ENCODE measurements at places on chromosomes 7 and 10.

GRCh38 chr7:55271069-55271626 lies 94.0 kb upstream of the LANCL2 start:
- no peak for DNase-seq

DNA sequence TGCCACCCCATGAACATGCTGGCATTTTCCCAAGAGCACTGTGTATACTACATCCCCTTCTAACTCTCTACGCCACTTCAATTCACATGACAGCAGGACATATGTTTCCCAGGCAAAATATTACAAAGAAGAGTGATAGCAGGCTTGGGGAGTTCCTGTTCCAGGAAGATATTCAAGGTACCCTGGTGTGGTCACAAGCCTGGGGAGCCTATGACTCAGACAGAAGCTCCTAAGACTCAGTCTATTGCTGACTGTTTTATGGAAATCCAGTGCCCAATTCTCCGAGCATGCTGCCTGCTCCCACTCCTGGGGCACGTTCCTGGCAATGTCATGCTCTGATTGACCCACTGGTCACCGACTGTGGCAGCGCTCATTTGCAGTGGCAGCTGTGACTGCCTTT lies 23.5 kb upstream of the ABLIM1 start:
- DNase-seq = no peak

GRCh38 chr7:75559976-75560365 lies 67.9 kb downstream of the SPDYE5 start:
- DNase-seq = no peak

GRCh38 chr7:157952050-157952667 lies 615.4 kb downstream of the DNAJB6 start:
- DNase-seq = no peak

DNA sequence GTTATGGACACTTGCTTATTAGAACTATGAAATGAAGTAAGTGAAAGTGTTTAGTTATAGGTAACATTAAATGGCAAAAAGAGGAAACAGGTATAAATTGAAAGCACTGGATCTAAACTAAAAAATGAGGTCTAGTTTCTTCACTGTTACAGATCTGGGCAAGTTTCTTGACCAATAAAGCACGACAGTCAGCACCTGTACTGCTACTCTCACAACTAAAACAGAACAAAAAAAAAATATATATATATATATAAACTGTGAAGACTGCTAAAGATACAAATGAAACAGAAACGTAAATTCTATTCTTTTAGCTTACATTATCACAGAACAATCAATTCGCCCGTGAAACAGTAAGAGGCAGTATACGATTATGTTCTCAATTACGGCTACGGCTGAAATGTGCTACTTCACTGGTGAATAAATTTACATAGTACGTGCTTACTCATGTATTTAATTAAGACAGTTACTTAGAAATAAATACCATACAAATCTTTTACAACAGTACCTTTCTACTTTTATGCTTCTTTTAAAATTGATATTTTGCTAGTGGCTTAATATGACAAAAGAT lies 4.2 kb downstream of the AHR start:
- DNase-seq = no peak

DNA sequence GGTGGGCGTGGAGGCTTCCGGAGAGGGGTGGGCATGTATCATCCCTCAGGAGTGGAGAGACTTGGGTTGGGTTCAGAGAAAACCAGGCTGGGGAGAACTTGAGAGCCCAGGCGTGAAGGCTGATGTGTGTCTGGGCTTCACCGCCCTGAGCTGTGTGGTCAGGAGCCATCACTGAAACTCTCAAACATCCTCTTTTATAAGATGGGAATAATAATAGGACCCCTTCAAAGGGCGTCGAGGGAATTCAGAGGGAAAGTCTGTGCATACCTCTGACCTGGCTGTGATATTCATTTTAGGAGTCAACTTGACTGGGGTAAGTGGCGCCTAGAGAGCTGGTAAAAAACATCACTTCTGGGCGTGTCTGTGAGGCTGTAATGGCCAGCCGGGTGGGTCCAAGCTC lies 21.1 kb upstream of the PSMG3 start:
- no peak for DNase-seq

DNA sequence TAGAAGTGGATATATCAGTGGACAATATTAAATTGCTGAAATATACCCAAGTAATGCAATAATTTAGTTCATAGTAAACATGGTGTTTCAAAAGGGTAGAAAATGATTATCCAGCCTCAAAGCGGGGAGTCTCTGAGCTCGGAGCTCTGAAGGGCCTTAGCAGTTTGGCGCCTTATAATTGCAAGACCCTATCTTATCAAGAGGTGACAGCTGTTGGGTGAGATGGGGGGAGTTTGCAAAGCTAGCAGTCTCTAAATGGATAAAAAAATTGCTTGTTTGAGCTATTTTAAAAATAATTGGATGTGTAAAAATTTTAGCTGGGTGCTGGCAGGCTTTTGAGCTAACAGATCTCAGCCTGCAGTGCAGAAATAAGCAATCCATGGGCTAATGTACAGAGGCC lies 219.2 kb downstream of the CCSER2 start:
- no peak for DNase-seq

GRCh38 chr10:25938405-25938804 lies 4.4 kb downstream of the MYO3A start:
- no peak for DNase-seq

- no peak for DNase-seq
Measured at GRCh38 chr10:47360419-47361040, 12.4 kb downstream of the RBP3 start.

- no peak for DNase-seq
Measured at GRCh38 chr7:14859267-14859666, 43.3 kb downstream of the DGKB start.

GRCh38 chr7:71535616-71536015 lies 403.7 kb downstream of the GALNT17 start:
- DNase-seq = no peak

DNA sequence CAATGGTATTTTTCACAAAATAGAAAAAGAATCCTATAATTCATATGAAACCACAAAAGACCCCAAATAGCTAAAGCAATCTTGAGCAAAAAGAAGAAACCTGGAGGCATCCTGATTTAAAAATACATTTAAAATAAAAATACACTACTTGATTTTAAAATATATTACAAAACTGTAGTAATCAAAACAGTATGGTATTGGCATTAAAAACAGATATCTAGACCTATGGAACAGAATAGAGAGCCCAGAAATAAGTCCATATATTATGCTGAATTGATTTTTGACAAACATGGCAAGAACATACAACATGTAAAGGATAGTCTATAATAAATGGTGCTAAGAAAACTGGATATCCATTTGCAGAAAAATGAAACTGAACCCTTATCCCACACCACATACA lies 34.8 kb downstream of the CUBN start:
- no peak for DNase-seq

GRCh38 chr10:103838862-103839518 lies 16.4 kb downstream of the SH3PXD2A start:
- DNase-seq = no peak

GRCh38 chr7:82200601-82201000 lies 243.0 kb downstream of the CACNA2D1 start:
- no peak for DNase-seq

DNA sequence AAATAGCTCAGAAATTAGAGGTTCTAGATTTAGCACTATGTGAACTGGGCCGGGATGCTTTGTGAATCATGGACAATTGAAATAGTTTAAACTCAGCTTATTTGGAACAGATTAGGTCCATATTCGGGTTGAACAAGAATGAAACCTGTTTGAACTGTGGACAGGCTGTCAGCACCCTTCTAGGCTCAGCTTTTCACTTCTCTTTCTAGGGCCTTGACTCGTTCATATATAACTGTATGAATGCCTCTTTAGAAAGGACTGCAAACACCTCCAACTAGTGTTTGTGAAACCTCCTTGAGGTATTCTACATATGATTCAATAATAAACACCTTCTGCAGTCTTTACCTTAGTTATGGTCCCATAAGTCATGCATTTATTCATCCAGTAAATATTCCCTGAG lies 115.6 kb downstream of the REEP3 start:
- DNase-seq = no peak

DNA sequence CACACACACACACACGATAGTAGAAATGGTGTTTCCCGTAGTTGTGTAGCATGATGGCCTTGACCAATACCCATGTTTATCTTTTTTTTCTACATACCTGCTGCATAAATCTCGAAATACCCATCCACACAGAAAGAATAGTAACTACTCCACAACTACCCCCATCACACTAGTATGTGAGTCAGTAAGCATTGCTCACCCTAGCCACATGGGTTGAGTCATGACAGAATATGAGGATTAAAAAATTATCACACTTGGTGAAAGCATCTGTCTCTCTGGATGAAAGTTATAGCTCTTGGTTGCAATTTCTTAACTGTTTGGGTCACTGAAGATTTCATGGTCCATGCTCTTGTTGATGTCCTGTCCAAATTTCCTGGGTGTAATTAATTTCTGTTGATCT lies 103.4 kb upstream of the MDFIC start:
- no peak for DNase-seq

DNA sequence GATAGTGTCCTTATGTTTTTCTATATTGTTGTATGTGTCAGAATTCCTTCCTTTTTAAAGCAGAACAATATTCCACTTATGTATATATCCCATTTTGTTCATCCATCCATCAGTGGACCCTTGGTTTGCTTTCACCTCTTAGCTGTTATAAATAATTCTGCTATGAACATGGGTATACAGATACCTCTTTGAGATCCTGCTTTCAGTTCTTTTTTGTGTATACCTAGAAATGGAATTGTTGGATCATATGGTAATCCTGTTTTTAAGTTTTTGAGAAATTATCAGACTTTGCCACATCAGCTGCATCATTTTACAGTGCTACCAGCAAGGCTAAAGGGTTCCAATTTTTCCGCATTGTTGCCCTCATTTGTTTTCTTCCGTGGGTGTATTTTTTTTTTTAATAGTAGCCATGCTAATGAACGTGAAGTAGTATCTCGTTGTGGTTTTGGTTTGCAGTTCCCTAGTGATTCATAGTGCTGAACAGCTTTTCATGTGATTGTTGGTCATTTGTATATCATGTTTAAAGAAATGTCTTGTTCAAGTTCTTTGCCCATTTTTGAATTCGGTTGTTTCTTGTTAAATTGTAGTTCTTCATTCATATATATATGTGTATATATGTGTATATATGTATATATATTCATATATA lies 87.8 kb downstream of the LCOR start:
- no peak for DNase-seq

GRCh38 chr7:30617359-30617758 lies 22.7 kb downstream of the GARS1 start:
- no peak for DNase-seq

DNA sequence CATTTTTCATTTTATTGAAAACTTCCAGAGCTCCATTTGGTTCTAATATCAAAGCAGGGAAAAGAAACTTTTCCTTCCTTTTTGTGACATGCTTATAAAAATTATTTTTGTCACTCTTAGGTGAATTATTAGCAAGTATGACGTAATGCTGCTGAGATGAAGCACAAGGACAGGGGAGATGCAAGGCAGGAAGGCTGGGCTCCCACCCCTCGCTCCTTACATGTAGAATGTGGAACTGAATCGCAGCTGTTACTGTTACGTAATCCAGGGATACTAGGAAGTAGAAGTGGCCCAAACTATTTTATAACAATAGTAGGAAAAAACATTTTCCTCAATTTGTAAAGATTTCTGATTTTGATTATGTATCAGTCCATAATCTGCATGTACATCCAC lies 17.1 kb upstream of the GTPBP4 start:
- no peak for DNase-seq

GRCh38 chr7:47453093-47454061 lies 128.5 kb downstream of the TNS3 start:
- DNase-seq = no peak
